ENCODE measurements at places on chromosomes 16 and 17.

GRCh38 chr17:35764123-35764991 lies 3.7 kb downstream of the C17orf50 start:
- peak; percentile 84 for DNase-seq

DNA sequence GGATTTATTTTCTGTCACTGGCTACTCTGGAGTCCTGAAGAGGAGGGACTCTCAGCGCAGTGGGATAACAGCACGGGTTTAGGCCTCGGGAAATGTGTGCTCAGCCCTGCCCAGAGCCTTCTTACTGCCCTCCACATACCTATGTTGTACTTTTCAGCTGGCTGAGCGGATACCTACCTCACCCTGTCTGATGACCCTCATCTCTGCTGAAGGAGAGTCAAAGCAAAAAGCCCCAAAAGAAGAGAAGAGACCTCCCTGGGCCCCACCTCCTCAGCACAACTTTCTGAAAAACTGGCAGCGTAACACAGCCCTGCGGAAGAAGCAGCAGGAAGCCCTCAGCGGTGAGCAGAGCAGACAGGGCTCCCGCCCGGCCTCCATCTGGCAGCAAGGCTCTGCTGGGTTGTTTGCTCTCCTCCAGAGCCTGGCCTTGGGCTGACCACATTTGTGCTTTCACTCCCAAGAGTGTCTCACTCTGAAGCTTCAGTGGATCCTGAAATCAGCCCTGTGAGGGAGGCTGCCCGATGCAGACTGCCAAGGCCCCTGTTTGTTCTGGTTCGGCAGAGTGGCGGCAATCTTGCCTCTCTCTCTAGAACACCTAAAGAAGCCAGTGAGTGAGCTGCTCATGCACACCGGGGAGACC lies 10.3 kb downstream of the MYCBPAP start:
- no peak for DNase-seq

DNA sequence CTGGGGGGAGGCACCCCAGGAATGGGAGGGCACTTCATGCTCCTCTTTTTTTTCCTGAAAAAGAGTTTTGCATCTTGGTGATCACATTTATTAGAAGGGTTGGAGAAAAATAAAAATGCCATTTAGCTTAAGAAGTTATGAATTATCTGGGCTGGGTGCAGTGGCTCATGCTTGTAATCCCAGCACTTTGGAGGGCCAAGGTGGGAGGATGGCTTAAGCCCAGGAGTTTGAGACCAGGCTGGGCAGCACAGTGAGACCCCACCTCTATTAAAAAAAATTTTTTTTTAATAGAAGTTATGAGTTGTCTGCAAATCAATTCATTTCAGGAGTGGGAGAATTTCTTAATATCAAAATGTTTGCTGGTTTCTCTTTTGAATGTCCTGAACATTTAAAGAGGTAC lies 103.4 kb downstream of the SNX11 start:
- no peak for DNase-seq

DNA sequence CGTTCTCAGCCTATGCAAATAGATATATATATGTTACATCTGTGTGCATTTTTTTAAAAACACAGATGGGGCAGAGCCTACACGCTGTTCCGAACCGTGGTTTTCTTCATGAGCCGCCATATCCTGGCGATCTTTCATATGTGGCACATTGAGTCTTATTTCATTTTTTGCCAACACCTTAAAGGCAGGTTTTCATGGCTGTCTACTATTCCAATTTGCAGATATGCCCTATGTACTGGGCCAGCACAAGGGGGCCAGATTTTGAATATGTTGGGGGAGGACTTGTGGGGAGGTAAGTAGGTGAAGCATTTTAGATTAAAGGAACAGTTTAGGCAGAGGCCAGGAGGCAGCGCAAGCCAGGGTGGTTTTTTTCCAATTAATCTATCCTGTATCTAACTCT lies 16.0 kb downstream of the WFDC1 start:
- DNase-seq = no peak

GRCh38 chr16:84054916-84055315 lies 12.3 kb upstream of the SLC38A8 start:
- no peak for DNase-seq

DNA sequence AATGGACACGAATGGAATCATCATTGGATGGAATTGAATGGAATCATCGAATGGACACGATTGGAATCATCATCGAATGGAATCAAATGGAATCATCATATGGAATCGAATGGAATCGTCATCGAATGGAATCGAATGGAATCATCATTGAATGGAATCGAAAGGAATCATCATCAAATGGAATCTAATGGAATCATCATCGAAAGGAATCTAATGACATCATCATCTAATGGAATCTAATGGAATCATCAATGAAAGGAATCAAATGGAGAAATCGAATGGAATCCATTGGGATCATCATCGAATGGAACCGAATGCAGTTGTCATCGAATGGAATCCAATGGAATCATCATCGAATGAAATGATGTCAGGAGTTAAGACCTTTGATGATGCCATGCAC lies 154.9 kb downstream of the SHCBP1 start:
- no peak for DNase-seq

- DNase-seq = no peak
These were observed 382.0 kb downstream of the GRIN2A start for GRCh38 chr16:9800186-9800738.

DNA sequence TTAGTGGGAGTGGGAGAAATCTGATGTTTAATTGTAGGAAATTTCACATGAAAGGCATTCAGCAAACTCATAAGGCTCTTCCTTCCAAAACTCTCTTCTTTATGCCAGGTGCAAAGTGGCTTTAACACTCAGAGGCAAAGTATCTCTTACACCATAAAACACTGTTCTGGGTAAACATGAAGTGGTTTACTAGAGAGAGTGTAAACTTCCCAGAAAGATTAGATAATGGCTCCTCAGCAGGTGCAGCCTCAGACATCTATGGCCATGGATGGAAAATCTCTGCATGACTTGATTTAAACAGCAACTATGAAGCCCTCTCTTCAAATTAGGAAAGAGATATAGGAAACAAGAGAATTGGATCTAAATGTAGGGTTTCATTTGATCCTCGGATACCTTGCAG lies 583.1 kb upstream of the SALL1 start:
- DNase-seq = no peak

- peak; percentile 22 for DNase-seq
These were observed 14.6 kb downstream of the ATP5PD start for GRCh38 chr17:75031972-75032719.

- no peak for DNase-seq
These were observed 251.2 kb downstream of the PARN start for GRCh38 chr16:14378689-14379467.

DNA sequence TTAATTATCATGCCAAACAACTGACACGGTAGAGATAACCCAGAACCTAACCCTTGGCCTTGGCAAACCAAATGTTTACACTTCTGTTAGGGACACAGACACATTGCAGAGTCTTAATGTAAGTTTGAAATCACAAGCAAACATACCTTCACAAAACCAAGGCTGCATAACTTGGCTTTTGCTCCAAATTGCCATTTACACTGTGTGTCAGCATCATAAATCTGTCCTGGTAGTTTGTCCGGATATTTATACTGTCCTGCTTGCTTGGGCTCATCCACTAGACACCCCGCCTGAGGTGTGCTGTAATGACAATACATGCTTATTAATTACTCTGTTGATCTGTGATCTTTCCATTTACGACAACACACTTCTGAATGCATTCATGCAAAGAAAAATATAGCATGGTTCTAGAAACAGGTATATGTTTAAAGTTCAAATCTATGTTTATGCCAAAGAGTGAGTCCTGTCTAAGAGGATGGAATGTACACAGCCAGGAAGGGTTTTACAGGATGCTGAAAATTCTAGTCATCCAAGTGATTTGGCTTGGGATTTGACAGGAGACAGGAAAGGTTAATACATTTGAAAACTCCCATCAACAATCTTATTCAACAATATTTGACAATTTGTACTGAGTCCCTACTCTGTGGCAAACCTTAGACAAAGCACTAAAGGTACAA lies 81.1 kb downstream of the ADAMTS18 start:
- no peak for DNase-seq

- no peak for DNase-seq
These were observed 1.3 kb downstream of the SLX4 start for GRCh38 chr16:3609895-3610697.

GRCh38 chr16:83615953-83616350 lies 191.8 kb upstream of the HSBP1 start:
- DNase-seq = no peak

DNA sequence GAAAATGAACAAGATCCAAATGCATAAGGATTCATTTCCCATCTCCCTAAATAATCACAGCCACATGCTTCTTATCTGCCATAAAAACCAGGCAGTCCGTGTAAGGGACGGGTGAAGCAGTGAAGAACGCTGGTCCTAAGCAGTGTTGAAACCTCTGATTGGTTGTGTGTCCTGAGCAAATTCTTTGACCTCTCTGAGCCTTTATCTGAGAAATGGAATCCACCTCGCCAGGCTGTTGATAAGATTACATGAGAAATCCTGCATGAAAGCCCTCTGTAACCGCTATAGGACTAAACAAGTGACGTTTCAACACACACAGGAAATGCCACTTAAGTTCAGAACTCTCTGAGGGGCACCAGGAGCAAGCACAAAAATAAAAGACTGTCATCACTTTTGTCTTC lies 26.8 kb downstream of the GAS7 start:
- DNase-seq = no peak

GRCh38 chr16:8920645-8921346 lies 38.6 kb downstream of the LITAFD start:
- DNase-seq = no peak

DNA sequence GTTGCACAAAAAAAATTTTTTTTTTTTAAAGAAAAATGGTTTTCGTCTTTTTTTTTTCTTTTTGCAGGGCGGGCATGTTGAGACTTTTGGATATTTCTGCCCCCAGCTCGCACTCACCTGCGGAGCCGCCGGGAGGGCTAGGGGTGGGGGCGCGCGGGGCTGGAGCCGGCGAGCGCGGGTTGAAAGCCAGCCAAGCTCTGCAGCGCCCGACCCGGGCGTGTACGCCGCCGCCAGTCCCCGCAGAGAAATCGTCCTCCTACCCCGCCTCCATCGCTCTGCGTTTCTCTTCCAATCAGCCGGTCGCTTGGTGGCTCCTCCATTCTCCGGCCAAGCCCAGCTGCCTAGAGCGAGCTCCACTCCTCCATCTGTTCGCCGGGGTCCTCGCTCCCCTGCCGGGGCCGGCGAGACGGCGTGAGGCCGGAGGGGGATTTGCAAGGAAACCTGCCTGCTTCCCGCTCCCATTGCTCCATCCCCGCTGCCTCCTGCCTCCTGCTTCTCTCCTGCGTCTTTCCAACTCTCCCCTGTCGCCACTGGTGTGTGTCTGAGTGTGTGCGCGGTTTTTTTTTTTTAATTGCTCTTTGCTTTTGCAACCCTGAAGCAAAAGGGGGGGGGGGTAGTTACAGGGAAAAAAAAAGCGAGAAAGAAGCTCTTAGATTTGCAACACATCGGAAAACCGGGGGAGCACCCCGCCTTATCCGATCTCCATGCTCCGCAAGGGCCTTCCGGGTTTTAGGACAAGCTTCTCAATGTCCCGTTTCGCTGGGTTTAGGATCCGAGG lies 1.8 kb upstream of the UBTF start:
- peak; percentile 35 for DNase-seq

DNA sequence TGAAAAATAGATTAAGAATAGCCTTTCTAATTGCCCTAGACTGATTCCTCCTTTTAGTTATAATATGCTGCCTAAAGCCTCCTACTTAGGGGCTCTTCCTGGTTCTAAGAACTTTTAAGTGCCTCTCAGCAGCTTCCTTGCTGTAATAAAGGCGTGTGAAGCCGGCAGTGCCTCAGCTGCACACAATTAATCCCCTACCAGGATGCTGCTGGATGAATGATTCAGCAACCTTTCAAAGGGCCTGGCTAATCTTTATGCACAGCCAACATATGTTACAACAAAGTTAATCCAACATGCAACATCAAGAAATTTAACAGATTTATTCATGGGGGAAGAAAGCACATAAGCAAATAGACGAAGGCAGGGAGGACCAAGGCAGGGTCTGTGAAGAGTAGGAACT lies 145.2 kb downstream of the PMP22 start:
- DNase-seq = no peak

- DNase-seq = no peak
These were observed 269.5 kb upstream of the N4BP1 start for GRCh38 chr16:48879223-48880122.

- no peak for DNase-seq
These were observed at the start of gene HSD11B2 for GRCh38 chr16:67430977-67431774. Gene HSD11B2, plus strand, starts transcription at chr16:67431121. Its CDS starts 128 bp downstream, at chr16:67431249.

Measured in NCI-H2107 (cell line).